Stimulated activated naive CD4-positive, alpha-beta T cell (primary cell): ENCODE measurements at places on chromosomes 1 and 21.

- no peak for DNase-seq
Measured at GRCh38 chr1:190084552-190084951, 393.1 kb downstream of the BRINP3 start.

GRCh38 chr1:179742717-179743678, at the start of gene FAM163A:
TSS of gene FAM163A (plus strand) at chr1:179743291. CDS start at chr1:179813098, 69,807 bp downstream.
- no peak for DNase-seq

- DNase-seq, result no peak
Measured at GRCh38 chr1:206855859-206856258, 9.6 kb upstream of the IL20 start.

DNA sequence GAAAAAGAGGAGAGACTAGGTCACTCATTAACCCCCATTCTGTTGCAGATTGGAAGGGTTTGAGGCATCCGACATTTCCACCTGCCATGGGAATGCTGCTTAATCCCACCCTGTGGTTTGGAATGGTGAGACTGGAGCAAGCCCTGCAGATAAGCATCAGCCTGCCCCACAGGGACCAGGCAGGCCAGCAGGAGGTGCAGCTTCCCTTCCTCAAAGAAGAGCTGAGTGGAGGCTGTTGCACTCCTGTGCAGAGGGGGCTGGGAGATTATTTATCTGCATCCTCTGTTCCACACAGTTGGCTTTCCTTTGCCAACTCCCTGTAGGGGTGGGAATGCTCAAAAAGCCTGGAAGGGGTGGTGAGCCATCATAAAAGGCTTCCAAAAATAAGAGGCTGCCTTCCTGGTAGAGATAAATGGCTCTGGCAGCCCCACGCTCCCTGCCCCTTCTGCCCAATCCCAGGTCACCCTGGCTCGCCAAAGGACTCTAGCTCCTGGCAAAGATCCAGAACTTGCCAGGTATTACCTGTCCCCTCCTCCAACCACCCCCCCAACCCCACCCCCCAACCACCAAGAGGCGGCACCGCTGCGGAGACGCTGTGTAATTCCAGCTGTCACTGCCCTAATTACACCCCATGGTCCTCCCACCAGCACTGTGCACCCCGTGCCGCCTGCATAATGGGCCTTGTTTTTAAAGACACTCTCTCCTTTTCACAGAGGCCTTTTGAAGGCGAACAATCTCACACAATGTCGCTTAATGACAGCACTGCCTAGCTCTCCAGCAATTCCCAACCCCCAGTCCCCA, 83.0 kb upstream of the ZC3H12A start:
- DNase-seq, result no peak

GRCh38 chr1:215543191-215543606, 23.9 kb upstream of the KCTD3 start:
- no peak for DNase-seq

DNA sequence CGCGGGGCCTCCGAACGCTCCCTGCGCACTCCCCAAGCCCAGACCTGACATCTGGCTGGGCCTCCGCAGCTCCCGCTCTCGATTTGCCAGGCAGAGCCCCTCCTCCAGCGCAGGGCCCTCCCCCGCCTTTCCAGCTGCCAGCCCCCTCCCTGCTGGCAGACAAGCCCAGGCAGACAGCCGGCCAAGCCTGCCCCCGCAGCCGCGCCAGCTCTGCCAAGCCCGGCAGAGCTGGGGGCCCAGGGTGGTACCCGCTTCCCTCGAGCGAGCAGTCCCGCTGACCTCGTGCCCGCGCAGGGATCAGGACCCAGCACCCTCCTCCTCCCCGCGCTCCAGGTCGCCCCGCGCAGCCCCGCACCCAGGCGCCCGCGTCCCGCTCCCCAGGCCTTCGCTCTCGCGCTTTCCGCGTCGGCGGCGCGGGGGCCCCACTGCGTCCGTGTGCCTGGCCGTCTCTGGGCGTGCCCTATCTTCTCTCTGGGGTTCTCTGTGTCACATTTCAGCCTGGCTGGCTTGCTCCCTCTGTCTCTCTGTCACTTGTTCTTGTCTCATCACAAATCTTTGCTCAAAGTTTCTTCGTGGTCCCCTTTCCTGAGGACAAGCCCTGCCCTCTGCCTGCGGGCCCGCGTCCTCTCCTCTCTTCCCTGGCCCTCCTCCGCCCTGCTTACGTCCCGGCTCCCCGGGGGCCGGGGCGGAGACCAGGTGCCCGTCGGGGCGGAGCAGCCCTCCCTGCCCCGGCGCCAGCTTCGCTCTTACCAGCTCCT, 580 bp downstream of the INKA2 start:
- peak; percentile 30 for DNase-seq

DNA sequence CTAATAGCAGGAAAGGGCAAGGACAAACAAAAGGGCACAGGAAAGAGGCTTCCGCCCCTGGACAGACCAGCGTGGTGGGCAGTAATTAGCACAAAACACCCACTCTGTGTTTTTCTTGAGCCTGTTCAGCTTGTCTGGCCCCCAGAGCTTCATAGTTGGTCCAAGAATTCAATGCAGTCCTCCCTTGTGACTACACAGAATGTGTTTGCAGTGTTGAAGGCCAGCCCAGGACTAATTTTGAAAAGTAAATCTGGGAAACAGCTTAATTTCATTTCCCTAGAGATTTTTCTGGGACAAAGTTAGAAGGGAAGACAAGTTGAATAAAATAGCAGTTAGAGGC, 49.2 kb upstream of the LMO4 start:
- no peak for DNase-seq

- no peak for DNase-seq
Measured at GRCh38 chr1:16986113-16986512, 5.7 kb upstream of the MFAP2 start.

GRCh38 chr1:1916851-1917251, 1.8 kb downstream of the CALML6 start:
- DNase-seq, result no peak

DNA sequence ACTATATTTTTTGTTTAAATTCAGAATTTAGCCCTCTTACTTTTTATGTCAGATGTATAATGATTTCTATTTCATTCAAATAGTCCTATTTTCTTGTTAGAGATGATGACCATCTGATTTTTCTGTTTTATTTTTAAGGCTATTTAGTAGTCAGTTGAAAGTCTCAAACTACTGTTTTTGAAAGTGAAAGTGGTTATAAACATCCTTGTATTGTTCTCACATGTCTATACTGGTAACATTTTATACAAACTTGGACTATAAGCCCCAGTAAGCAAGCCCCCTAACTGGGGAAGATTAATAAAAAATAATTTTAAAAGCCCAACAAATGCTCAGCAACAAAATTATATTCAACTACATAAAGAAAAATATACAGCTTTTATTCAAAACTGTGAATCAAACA, 271.3 kb upstream of the RGS18 start:
- DNase-seq, result no peak

GRCh38 chr21:25640943-25641292, 1.9 kb downstream of the JAM2 start:
- no peak for DNase-seq

GRCh38 chr1:25134801-25135461, 97.4 kb downstream of the SYF2 start:
- no peak for DNase-seq

GRCh38 chr1:25724201-25724600, 75.8 kb upstream of the SELENON start:
- DNase-seq, result no peak

DNA sequence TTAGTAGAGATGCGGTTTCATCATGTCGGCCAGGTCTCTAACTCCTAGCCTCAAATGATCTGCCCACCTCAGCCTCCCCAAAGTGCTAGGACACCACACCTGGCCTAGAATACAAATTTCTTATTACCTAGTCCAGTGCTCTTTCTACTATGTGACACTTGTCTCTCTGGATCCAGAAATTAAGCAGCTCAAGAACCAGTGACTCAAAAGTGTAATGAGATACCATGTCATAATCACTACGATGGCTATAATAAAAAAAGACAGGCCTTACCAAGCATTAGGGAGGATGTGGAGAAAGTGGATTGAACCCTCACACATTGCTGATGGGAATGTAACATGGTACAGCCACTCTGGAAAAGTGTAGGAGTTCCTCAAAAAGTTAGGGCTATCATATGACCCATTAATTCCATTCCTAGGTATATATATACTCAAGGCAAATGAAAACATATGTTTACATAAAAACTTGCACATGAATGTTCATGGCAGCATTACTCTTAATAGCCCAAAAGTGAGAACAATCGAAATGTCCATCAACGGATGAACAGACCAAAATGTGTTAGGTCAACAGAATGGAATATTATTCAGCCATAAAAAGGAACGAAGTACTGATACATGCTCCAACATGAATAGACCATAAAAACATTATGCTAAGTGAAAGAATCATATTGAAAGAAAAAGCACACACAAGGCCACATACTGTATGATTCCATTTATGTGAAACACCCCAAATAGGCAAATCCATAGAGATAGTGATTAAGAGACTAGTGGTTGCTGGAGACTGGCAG, 8.3 kb downstream of the TEX38 start:
- DNase-seq, result no peak

DNA sequence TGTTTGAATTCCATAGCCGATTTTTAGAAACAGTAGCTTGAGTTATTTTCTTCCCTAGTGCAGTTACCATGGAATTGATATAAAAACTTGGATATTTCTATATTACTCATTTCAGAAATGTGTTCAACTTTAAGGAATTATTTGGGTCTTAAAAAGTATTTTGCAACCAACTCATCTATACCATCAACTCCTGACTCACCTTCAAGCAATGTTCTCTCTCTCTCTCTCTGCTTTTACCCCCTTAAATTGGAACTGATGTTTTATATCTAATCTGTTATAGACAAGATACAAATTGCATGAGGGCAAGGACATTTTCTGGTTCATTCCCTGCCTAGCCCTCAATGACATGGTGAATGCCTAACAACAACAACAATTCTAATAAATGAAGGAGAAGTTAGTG, 214.7 kb upstream of the NRIP1 start:
- DNase-seq, result no peak

- DNase-seq, result no peak
Measured at GRCh38 chr1:116971258-116971860, 30.2 kb upstream of the CD101 start.

DNA sequence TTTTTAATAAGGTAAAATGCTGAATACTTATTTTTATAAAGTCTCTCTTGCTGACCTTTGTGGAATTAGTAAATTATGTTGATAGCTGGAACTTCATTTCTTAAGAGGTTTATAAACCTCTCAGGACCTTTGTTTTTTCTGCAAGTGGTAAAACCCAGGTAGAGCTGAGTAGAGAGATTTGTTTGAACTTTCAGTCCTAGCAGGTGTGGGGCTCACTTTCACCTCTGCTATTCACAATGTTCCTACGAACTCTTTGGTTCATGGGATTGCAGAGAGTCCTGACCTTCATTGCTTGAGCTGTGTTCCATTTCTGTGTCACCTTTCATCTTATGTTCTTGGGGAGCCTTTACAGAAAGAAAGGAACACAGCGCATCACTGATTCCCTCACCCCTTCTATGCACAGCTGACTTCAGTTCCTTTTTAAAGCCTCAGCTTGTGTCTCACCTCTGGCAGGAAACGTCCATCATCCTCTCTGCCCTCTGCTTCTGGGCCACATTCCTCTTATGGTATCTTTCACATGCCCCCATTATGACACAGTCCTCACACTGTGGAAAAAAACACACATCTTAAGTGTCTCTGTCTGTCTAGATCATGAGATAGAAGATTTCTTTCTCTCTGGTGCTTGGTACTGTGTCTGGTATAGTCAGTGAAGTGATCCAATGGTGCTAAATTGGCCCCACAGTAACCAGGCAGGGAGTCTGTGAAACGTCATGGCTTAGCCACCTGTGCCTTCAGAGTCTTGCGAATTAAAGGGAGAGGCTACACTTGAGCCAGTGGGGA, 262.5 kb upstream of the B3GALT2 start:
- DNase-seq, result no peak

DNA sequence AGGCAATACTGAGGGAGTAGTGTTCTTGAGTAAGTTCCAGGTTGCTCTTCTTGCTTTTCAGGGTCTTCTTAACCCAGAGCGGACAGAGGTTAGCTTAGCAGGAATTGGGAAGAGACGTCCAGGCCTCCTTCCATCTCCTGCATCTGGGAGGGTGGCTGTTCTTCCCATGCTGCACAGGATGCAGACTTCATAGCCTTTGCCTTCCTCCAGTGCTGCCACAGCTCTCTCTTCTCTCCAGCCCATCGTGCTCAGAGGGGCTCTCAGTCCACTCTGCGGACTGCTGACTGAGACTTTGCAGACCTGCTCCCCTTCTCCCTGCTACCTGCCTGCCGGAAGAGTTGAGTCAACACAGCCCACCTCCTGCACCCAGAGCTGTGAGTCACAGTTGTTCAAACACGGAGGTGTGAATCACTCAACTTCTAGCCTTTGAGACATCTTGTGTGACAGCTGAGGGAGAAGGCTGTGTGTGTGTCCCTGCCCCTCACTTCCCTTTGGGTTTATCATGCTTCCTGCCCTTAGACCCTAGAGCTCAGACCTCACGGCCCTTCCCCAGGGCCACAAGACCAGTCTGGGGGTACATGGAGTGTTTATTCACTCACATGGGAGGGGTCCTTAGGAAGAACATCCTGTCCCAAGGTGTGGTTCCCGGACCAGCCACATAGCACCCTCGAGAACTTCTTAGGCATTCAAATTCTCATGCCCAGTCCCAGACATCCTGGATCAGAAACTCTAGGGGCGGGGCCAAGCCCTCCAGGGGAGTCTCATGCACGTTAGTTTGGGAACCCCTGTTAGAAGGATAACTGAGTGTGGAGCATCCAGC, 158.3 kb upstream of the CACNA1E start:
- DNase-seq, result no peak

- DNase-seq, result no peak
Measured at GRCh38 chr1:11142618-11143391, 43.1 kb upstream of the EXOSC10 start.

DNA sequence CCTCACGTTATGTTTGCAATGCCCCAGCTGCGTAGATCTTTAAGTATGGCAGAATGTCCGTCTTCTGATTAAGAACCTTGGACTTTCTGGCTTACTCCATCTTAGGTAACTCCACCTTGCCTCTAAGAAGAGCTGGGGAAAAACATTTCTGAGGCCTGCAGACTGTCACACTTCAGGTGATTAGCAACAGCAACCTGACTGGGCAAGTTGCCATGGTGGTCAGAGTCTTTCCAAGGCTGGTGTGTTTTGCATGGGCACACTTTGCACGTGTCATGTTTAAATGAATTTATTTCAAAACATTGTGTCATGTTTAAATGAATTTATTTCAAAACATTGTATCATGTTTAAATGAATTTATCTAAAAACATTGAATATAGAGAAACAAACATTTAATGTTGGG, 811 bp downstream of the KPRP start:
- DNase-seq, result no peak

DNA sequence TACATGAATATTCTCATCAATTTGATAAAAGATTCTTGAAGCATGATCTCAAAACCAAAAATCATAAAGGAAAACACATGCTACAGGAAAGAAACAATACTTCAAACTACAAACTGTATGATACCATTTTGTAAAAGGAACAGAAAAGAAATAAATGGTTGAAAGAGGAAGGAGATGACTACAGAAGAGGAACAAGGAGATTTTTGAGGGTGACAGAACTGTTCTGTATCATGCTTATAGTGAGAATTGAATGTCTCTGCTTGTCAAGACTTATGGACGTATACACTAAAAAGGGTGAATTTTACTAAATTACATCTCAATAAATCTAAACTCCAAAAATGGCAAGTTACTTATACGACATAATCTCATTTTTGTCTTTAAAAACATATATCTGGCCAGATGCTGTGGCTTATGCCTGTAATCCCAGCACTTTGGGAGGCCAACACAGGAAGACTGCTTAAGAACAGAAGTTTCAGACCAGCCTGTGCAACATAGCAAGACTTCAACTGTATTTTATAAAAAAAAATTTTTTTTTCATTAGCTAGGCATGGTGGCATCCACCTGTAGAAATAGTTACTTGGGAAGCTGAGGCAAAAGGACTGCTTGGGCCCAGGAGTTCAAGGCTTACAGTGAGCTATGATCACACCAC, 125.4 kb downstream of the EIF4G3 start:
- no peak for DNase-seq

- DNase-seq, result no peak
Measured at GRCh38 chr1:181499825-181500224, 16.5 kb downstream of the CACNA1E start.
